ENCODE measurements at places on chromosomes 3 and 15. TPM values are rescaled to one million over a fixed set of nuclear protein-coding genes. Genes with fewer than 3 reads are reported as not detected.

CAPN3 gene
- 1.5 TPM for polyA plus RNA-seq

GOLGA6L22 gene
- not detected for polyA plus RNA-seq

SST gene
- not detected for polyA plus RNA-seq

SI gene
- polyA plus RNA-seq: not detected

CLDN1 gene
- polyA plus RNA-seq: not detected

NDUFB4 gene
- 1,165 TPM for polyA plus RNA-seq

ARMC8 gene
- polyA plus RNA-seq: 59.0 TPM

PCSK6 gene
- 13.5 TPM for polyA plus RNA-seq

KLHL6 gene
- polyA plus RNA-seq: not detected

DGKG gene
- polyA plus RNA-seq: 73.5 TPM

All from Purkinje cell (primary cell).